Stimulated activated CD8-positive, alpha-beta memory T cell treated with anti-CD3 and anti-CD28 coated beads, Interleukin-7, amount 100 ng/mL, for 4 hours (primary cell): ENCODE measurements at places on chromosomes 5 and 9.

DNA sequence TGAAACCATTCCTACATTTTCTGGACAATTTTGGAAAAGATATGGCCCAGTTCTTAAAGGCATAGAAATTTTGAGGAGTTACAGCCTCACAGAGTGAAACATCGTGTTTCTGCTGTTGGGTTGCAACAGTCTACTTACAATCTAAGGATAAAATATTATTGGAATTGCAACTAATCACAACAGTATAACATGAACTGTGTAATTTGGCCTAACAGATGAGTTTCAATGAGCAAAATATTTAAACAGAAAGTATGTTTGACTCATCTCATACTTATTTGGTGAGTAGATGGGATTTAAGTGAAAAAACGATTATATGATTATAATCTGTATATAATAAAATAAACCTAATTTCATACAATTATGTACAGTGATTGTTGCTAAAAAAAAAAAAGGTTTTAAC lies 1061.8 kb downstream of the CDH12 start:
- DNase-seq, result no peak

GRCh38 chr5:159319363-159319762 lies 10.9 kb downstream of the IL12B start:
- no peak for DNase-seq

DNA sequence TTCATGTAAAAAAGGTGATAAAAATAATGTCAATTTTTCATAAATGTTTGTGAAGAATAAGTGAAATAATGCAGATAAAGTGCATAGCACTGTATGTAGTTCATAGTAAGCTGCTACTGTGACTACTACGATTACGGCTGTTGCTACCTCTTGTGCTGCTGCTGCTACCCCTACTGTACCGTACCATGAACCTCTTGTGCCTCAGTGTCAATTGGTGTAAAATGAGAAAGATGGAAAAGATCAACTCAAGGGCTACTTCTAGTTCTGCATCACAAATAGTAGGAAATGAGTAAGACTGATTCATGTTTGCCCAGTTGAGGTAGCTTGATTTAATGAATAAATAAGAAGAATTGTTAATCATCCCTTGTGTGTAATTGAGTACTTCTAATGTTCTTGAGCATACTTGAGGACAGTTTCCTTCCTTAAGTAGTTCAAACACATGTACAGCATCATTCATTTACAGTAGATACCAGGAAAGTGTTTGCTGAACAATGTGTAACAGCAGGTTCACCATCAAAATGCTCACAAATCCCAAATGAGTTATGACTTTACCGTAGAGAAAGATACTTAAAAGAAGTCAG lies 200.0 kb upstream of the ATP10B start:
- DNase-seq, result no peak

DNA sequence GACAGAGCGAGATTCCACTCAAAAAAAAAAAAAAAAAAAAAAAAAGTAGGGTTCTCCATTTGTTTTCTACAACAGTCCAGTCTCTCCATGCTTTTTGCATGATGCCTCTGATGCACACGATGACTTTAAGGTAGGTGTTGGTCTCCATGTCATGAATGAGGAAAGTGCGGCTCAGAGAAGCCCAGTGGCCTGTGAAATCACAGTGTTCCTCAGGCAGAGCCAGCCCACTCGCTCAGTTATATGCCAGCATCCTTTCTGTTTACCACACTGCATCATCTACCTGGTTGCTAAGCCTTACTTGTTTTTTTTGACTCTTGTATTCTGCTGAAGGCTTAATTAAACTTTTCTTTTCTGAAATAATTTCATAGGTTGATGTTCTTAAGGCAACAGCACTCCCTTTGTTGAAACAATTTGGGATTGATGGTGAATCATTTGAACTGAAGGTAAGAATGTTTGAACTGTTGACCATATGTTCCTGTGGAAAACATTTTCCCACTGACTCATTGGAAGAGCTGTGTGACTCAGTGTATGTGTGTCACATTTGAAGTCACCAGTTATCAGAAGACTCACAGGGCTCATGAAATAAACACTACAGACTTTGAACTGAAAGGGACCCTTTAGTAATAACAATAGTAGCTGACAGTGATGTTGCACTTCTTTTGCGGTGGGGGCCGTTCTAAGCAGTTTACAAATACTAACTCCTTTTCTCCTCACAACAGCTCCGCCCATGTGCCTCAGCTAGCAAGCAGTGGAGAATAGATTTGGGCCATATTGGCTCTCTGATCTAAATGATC lies 40.2 kb downstream of the RCL1 start:
- no peak for DNase-seq

DNA sequence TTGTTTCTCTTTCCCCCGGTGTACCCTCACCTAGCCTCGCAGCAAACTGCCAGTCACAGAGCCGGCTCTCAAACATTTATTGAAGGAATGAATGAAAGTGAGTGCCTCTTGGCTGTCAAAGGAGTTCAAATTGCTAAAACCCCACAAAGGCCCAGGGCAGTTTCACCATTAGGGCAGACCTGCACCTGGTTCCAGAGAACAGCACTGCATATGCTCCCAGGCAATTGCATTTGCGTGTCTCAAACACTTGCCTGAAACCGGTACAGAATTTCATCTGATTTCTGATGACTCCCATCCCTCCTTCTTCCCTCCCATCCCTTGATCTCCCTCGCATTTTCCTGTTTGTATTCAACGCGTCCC lies 165.6 kb upstream of the ZNF462 start:
- DNase-seq, result no peak

DNA sequence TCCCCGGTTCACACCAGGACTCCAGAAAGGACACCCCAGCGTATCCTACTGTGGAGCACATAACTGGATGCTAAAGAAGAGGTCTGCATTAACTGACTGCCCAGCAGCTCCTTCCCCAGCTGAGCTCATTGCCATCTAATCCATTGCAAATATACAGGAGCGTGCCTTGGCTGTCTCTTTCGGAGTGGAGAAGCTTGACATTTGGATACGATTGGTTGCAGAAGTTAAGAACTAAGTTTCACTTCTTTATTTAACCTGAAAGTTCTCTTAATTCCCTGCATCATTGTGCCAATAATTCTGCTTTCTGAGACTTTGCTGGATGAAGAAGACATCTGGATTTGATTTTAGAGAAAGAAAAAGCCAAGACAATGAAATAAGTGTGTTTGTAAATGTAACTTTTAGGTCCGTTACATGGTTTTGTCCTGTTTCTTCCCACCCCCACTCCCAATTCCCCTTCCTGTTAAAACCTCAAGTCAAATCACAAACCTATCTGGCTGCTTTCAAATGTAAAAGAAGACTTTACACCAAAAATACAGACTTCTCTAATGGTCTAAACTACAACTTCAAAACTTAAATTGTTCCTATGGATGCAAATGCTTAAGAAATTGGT lies 33.9 kb downstream of the TAS2R1 start:
- no peak for DNase-seq

DNA sequence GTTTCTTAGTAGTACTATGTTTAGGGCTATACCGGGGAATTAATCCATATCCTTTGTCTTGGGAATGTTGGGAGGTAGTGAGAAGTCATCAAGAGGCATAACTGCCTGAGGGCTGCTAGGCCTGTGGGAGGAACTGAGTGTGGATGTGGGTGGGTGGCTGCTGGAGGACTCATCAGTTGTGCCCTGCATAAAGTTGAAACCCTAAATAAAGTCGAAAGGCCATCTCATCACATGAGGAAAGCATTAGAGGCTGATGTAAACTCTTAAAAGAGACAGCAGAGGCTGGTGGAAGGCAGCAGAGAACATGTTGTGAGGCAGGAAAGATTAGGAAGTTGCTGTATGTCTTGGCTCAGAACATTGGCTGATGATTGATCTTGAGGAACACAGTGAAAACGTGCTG lies 143.8 kb downstream of the MAST4 start:
- DNase-seq, result no peak

DNA sequence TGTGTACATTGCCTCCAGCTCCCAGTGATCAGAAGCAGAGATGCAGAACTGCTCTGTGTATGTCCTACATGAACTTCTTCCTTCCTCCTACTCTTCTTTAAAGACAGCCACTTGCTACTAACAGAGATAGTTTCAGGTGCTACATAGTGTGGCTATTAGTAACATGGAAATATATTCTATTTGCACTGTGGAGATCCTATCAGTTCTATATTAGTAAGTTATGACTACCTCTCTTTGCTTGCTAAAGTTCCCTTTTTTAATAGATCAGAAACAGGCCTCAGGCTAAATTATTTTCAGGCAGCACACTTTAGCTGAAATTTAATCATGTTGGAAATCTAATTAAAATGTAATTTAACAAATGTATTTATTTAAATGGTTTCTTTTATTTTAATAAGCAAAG lies 64.4 kb upstream of the TNFSF8 start:
- DNase-seq, result no peak

DNA sequence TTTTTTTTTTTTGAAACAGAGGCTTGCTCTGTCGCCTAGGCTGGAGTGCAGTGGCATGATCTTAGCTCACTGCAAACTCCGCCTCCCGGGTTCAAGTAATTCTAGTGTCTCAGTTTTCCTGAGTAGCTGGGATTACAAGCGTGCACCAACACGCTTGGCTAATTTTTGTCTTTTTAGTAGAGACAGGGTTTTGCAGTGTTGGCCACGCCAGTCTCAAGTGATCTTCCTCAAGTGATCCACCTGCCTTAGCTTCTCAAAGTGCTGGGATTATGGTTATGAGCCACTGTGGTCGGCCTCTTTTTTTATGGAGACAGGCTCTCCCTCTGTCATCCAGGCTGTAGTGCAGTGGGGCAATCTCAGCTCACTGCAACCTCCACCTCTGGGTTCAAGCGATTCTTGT lies 82.9 kb downstream of the RAB24 start:
- DNase-seq, result no peak

- no peak for DNase-seq
Measured at GRCh38 chr9:16310278-16311110, 560.0 kb downstream of the BNC2 start.

DNA sequence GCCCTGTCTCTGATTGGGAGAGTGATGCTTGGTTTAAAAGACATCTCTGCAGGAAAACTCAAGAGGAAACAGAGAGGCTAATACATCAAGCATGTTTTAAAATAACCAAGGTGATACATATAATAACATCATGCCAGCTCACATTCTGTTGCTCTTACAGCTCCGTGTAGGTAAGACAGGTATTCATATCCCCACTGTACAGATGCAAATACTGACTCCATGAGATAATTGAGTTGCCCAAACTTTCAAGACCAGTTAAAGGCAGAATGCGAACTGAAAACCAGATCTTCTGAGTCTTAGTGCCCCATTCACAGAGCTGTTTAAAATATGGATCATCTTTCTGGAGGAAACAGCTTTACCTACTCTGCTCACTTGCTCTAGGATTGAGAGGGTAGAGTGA lies 214.0 kb downstream of the PIK3R1 start:
- no peak for DNase-seq

GRCh38 chr9:93155716-93156474 lies 21.8 kb upstream of the NINJ1 start:
- DNase-seq, result no peak

DNA sequence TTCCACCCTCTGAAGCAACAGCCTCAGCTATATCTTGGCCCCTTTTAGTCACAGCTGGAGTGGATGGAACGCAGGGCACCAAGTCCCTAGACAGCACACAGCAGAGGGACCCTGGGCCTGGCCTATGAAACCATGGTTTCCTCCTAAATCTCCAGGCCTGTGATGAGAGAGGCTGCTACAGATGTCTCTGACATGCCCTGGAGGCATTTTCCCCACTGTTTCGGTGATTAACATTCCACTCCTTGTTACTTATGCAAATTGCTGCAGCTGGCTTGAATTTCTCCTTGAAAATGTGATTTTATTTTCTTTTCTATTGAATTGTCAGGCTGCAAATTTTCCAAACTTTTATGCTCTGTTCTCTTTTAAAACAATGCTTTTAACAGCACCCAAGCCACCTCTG lies 384.8 kb downstream of the PRR16 start:
- no peak for DNase-seq

DNA sequence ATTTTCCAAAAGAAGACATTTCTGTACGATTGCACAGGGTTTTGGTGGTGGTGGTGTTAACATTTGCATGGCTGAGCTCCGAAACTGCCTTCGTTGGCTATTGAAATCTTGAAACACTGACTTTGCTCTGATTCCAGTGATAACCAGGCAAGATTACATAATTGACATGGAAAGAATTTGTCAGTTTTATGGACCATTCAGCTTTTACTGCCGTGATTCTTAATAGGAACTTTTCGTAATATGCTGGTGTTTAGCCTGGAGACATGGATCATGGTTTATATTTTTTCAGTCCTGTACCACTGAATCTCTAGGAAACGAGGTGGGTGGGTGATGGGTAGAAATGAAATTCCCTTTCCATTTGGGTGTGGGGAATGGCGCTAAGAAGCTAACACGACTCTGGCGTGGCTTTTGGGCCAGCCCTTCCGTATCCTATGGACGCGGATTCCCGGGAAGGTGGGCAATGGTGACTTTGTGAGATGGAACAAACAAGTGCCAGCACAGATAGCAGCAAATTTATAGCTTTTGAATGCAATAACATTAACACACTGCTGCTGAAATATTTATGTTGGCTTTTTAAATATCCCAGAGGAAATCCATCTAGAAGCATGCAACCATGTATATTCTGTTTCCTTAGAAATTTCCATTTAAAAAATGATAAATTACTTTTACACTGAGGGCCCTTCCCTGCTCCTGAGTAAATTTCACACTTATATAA lies 36.8 kb downstream of the LIX1 start:
- no peak for DNase-seq

DNA sequence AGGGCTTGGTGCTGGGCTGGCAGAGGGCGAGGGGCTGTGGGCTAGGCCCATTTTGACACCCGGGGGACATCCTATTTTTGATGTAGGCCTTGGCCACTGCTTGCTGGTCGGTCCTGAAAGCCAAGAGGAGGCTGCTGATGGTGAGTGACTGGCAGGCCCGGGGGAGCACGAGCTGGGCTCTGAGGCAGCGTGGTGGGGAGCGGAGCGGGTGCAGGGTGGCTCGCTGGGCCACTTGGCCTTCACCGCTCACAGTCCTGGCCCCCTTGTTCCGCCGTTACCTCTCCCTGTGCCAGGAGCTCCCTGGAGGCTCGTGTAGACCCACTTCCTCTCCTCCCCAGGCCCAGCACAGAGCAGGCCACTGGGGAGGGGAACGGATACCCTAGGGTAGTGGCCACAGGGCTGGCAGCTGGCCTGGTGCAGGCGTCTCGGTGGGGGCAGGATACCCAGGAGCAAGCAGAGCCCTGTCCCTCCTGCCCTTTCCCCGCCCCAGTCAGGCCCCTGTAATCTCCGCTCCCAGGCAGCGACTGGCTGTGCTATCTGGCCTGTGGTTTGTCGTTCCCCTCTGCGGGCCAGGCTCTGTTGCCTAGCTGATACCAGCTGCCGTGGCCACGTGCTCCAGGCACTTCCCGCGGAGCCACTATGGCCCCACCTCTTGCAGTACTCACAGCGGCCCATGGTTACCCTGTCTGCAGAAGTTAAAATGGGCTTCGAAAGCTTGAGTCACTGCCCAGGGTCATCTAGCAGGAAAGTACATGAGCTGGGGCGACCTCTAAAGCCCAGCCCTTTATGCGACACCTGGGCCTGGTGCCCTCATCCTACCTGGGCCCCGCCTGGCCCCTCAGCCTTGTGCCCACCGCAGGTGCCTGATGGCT lies 11.7 kb upstream of the DOLPP1 start:
- peak; percentile 38 for DNase-seq

- no peak for DNase-seq
Measured at GRCh38 chr9:121861501-121862180, 210.2 kb downstream of the DAB2IP start.

- no peak for DNase-seq
Measured at GRCh38 chr9:14173713-14174112, 140.2 kb downstream of the NFIB start.
